Fibroblast of the aortic adventitia (primary cell): ENCODE measurements at places on chromosomes 7 and 10.

- peak; percentile 58 for DNase-seq
These were observed 177.5 kb downstream of the TWIST1 start for GRCh38 chr7:18939771-18940592.

GRCh38 chr10:70461397-70462348 is 16.9 kb upstream of the PALD1 start:
- peak; percentile 60 for DNase-seq

GRCh38 chr7:100429637-100430492 is at the start of gene MEPCE:
Gene MEPCE, plus strand, starts transcription at chr7:100429831. Its CDS starts 188 bp downstream, at chr7:100430019.
- DNase-seq = peak; percentile 97

- DNase-seq = no peak
These were observed 43.5 kb upstream of the ZMIZ1 start for GRCh38 chr10:79025199-79025832.

GRCh38 chr10:17219024-17219423 is 9.0 kb upstream of the VIM start:
- peak; percentile 52 for DNase-seq

- DNase-seq = no peak
These were observed 192.1 kb downstream of the CELF2 start for GRCh38 chr10:11209830-11210181.

GRCh38 chr7:141704741-141705140 is 2.8 kb upstream of the DENND11 start:
- peak; percentile 46 for DNase-seq

DNA sequence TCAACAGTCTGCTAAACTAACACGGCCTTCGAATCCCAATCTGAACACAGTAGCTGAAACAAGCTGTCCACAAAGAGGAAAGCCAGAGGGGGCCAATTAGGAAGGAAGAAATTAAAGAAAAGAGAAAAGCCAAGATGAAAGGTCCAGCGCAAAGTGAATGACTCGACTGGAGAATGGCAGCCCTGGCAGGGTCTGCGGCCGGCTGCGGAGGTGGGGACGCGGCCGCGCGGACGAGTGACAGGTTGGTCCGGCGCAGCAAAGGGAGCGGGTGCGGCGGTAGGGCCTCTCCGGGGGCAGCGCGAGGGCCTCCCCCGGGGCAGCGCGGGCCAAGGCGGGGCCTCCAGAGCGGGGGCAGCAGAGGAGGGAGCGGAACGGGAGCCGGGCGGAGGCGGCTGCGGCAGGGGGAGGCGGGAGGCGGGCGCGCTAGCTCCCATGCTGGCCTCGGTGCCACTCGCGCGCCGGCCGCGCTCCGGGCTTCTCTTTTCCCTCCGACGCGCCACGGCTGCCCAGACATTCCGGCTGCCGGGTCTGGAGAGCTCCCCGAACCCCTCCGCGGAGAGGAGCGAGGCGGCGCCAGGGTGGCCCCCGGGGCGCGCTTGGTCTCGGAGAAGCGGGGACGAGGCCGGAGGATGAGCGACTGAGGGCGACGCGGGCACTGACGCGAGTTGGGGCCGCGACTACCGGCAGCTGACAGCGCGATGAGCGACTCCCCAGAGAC is at the start of gene VWC2:
TSS of gene VWC2 (plus strand) at position 421 of the 718 bp plus-strand sequence. CDS start 1,798 bp downstream, outside the sequence.
- no peak for DNase-seq

DNA sequence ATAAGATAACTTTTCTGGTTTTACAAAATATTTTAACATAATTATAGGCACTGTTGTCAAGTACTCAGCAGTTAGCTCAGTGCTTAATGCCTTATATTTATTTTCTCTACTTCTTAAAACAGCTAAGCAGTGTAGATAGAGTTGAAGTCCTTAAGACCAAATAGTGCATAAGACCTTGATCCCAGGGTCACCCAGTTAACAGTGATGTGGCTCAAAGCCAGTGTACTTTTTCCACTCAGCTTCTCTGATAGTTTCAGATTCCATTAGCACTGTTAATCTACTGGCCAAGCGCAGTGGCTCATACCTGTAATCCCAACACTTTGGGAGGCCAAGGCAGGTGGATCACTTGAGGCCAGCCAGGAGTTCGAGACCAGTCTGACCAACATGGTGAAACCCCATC is 60.8 kb upstream of the BAMBI start:
- no peak for DNase-seq
